ENCODE measurements at places on chromosomes 6 and 20.
A peak's percentile ranks its signal among the peaks of the same experiment; 100 is the strongest.

GRCh38 chr20:18988701-18989100 lies 175.1 kb downstream of the SCP2D1 start:
- DNase-seq, result no peak

DNA sequence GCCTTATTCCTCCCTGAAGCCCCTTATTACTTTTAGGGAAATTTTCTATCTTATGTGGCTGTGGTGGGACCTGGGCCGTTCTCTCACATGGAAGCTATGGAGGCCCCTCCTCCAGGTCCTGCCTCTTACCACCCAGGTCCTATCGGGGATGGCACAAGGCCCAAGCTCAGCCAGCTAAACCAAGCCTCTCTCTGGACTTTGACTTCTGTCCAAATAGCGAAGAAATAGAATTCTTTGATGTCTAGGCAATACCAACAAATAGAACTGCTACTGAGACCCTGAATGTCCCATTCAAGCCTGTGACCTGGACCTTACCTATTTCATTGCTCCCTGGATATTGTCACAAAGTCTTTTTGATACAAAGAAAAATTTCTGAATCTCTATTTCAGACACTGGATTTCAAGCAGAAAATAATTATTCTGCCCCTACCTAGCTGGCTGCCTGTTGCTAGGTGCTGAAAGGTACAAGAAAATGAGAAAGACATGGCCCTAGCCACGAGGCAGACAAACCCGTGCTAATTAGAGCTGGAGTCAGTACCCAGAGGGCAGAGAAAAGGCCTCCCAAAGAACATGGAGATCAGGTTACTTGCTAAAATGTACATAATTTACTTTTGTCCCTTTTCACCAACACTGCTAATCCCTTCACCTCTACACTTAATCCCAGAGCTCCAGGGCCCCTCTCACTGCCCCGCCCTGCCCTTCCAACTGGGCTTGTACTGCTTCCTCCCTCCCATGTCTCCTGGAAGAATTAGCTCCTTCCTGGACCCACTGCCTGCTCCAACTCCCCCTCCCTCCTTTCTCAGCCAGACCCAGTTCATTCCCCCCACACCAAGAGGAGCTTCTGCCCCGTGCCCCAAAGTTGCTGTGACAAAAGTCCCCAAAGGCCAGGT lies 15.5 kb upstream of the NNAT start:
- no peak for DNase-seq

- no peak for DNase-seq
Measured at GRCh38 chr20:2871111-2871465, 2.2 kb upstream of the PTPRA start.

DNA sequence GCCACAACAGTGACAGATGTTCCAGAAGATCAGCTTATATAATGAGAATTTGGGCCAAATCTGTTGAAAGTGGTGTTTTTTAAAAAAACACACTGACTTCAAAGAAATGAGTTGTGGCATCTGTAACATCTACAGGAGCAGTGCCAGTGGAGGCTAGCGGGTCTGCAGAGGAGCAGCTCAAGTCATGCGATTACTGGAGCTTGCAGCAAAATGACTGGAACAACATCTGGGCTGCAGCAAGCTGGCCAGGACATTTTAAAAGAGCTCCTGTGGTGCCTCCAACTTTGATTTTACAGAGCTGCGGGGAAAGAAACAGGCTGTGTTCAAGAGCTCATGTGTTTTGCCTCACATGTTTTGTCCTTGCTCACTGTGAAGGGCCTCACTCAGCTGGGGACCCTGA lies 57.2 kb downstream of the TBX18 start:
- no peak for DNase-seq

GRCh38 chr6:37205175-37205996 lies 35.4 kb downstream of the PIM1 start:
- no peak for DNase-seq

GRCh38 chr6:142074516-142074915 lies 58.2 kb upstream of the GJE1 start:
- DNase-seq, result no peak

DNA sequence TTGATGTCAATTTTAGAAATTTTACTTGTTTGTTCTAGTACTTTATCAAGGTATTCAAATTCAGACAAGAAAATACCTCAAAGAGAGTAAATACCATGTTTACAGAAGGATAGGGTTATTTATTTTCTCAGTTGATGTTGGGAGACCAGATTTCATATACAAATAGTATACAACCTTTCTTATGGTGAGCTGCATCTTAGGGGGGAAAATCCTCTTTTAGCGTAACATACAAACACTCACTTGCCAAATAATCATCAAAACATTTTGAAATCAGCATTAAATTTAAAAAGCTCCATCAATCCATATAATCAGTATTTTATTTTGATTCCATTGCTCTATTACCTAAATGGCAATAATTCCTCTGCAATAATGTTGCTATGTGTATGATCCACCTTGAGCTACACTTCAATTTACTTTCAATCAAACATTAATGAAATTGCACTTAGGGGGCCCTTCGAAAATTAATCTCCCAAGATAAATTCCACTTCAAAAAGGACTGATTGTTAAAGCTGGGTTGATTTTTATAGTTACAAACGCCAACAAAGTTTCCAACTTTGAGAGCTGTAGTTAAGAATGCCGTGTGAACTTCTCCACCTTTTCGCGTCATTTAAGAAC lies 2.2 kb downstream of the NKX2-4 start:
- DNase-seq, result no peak

DNA sequence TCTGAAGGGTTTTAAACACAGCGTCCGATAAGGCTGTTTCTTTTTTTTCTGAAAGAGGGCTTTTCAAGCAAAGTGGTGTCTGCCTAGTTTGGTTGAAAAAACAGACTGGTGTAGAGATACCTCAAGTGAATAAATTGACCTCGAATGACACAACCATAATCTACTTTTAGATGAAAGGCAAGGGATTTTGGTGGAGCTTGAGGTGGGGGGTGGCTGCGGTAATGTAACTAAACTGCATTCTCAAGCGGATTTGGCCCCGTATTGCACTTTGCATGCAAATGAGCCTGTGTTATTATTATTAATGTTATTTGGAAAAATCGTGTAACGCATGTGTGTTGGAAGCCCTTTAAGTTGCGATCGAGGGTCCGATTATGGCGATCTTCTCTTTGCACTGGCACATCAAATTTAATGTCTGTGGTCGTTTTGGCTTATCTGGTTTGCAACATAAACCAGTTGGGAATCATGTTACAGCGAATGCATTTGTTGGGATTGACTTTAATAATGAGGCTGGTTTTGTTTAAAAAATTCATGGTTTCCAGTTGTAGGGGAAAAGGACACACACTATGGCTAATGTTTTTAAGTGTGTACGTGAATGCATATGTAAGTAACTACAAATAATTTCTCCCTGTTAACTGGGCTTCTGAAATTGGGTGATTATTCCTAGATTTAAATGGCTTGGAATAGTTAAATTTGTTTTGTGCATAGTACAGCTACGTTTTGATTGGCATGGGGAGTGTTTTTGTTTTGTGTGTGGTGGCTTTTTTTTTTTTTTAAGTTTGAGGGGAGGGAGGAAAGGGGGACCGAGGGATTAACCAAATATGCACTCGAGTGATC lies 1.0 kb downstream of the JARID2 start:
- peak; percentile 11 for DNase-seq

GRCh38 chr6:64347411-64347810 lies 711.8 kb downstream of the PHF3 start:
- DNase-seq, result no peak

- no peak for DNase-seq
Measured at GRCh38 chr20:18981962-18982539, 168.5 kb downstream of the SCP2D1 start.

- DNase-seq, result no peak
Measured at GRCh38 chr6:110981202-110981600, 637 bp upstream of the RPF2 start.

DNA sequence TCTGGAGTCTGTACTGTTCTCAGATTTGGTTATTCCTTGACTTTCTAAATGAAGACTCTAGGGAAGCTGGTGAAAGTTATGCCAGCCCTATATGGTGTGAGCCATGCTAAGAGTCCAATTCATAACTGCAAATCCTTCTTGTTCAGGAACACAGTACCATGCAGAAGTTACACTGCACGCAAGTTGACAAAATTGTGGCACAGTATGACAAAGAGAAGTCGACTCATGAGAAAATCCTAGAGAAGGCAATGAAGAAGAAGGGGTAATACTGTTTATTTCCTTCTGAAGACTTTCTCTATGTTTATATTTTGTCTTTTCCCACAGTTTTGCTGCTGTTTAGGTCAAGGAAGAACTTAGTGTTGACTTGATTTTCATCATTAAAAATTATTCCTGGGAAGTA lies 61.2 kb upstream of the LAMP5 start:
- DNase-seq, result no peak

DNA sequence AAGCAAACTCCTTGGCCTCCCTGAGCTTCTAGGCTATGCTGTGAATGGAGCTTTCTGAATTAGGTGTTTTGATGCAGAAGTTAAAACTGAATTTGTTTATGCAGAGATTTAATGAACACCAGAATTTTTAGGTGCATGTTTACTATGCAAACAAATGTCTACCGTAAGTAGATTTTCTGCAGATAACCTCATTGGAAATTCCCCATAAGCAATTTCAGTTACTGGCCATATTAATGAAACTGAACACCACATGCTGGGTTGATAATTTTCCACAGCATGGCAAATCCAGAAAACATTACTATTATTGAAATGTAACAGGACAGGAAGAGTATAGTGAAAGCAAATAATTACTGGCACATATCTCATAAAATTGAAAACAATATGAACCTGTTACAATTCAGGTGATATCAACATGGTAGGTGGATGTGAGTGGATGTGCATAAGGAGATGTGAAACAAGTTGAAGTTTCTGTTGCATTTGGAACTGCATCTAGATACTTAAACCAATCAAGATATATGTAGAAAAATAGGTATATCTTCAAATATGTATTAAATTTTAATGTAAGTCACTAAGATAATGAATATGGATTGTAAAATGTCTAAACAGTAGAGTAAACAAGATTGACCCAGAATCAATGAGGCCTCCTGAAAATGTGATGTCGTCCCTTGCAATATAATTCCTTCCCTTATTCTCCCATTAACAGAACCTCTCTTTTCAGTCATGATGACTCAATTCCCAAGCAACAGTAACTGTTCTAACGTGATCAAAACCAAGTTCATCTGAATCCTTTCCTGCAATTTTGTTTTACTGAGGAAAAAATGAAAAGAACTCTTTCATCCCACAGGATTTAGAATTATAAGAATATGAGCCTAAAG lies 11.0 kb downstream of the PTCHD4 start:
- DNase-seq, result no peak

GRCh38 chr20:48146877-48147276 lies 361.6 kb upstream of the SULF2 start:
- no peak for DNase-seq

GRCh38 chr6:95768539-95768938 lies 191.2 kb downstream of the MANEA start:
- no peak for DNase-seq

GRCh38 chr6:47665112-47665511 lies 33.3 kb upstream of the ADGRF4 start:
- DNase-seq, result no peak

DNA sequence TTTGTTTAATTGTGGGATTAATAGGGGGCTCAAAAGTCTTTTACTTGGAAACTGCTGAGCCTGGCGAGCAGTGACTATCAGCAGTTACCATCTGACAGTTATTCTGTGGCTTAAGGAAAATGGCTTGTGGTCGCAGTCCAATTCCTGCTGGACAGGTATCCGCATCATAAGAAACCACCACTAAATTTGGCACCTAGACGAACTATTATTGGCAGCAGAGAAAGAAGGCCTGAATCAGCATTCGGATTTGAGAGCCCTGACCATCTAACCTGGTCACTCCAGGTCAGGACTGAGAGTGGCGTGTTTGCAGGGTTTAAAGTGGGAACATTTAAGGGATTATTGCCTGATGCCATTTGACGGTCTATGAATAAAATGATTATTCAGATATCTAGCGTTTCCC lies 146.4 kb downstream of the RPS12 start:
- no peak for DNase-seq

DNA sequence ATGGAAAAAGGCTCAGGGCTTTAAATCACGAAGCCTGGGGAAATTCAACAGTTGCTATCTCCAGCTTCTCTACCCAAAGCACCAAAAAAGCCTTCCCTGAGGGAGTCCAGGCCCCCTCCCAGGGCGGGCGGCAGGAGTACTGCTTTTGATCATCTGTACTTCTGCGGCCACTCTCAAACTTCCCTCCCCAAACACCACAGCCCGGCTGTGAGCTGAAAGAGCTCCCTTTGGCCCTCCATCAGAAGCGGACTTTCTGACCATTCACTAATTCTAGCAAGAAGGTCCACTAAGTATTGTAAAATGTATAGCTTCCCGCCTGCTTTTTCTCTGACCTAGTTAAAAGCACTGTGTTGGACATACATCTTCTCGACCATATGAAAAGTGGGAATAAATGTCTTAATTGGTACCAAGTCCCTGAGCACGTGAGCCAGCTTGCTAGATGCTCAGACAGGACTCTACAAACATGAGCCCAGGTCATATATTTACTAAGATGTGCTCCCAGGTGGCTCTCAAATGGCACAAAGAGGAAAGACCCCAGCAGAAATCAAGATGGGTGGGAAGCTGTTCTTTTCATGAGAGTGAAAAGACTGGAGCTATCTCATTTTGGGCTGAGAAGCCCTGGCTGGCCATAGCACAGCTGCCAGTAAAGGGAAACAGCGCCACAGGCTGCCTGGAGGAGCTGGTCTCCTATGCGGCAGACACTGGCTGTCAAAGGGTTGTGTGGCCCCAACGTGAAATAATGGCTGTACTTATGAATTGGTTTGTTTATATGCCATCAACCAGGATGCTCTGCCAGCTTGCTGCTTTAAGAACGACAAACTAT lies 58.6 kb downstream of the GFOD1 start:
- no peak for DNase-seq

- no peak for DNase-seq
Measured at GRCh38 chr6:2556761-2557160, 194.0 kb downstream of the MYLK4 start.

- no peak for DNase-seq
Measured at GRCh38 chr6:155493694-155494143, 38.1 kb upstream of the NOX3 start.

GRCh38 chr20:48166082-48166835 lies 381.0 kb upstream of the SULF2 start:
- no peak for DNase-seq

DNA sequence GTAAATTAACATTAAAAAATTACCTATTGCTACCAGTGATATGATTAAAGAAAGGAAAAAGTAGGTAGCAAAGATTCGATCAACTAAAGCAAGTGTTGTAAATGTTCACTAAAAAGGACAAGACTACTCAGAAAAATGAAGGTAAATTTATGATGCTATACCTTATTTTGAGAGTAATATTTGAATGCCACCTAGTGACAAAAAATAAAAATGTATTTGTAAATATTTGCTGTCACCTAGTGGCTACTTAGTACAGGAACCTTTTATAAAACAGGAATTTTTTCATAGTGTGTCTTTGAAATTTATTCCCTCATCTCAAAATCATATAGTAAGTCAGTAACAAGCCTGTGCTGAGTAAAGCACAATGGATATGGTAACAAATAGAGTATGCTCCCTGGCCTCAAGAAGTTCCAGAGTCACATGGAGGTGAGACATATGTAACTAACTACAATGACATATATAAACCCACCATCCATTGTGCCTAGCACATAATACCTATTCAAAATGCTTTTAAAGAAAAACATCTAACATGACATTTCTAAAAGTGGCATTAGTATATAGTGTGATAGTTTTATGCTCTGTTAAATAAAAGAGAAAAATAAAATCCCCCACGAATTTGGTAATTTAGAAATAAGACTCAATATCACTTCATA lies 193.1 kb upstream of the SIM1 start:
- DNase-seq, result no peak

- DNase-seq, result no peak
Measured at GRCh38 chr6:441126-441920, 49.8 kb downstream of the IRF4 start.

- no peak for DNase-seq
Measured at GRCh38 chr6:83341765-83342164, 89.1 kb downstream of the ME1 start.
